ENCODE measurements at places on chromosomes 13 and 19.
A peak's percentile ranks its signal among the peaks of the same experiment; 100 is the strongest.

DNA sequence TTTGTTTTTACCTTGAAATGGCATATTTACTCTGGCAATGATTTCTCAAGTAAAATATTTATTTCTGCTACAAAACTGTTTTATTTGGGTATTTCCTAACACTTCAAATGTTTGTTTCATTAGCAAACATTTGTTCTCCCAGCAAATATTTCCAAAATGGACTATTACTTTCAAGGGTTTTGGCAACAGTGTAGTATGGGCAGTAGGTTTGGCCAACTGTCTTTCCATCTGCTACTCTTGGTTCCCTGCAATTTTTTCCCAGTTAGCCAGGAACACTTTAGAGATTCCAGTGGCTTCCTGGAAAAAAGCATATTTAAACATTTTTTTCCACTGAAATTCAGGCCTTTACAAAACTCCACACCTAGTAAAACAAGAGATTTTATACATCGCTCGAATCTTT, 466.6 kb downstream of the SLITRK6 start:
- no peak for DNase-seq

DNA sequence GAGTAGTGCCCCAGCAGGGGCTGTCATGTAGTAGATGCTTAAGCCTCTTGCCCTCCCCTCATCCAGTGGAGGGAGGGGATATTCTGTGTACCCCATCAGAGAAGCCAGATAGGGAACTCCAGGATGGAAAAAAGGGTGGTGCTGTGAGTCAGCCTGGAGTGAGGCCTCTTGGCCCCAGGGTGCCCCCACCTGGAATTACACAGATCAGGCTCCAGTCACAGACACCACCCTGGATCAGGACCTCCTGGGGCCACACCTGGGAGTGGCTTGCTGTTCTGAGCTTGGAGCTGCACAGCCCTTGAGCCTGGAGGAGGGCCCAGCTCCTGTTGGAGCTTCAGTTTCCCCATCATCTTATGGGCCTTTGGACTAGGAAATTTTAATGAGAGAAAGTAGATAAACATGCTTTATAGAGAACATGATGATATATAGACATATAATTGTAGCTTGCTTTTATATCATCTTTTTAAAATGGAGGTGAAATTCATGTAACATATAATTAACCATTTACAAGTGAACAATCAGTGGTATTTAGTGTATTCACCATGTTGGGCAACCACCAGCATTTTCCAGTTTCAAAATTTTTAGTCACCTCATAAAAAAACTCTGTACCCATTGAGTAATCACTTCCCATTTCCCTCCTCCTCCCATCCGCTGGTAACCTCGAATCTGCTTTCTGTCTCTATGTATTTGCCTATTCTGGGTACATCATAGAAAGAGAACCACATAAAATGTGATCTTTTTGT, 24.6 kb downstream of the CYP4F22 start:
- DNase-seq, result no peak

- no peak for DNase-seq
Observed at GRCh38 chr13:107450431-107450830, 764.9 kb downstream of the LIG4 start.

GRCh38 chr19:4831304-4831978, at the start of gene TICAM1:
Gene TICAM1 (minus strand): TSS chr19:4831712. CDS start chr19:4818377, 13,335 bp downstream.
- DNase-seq, result peak; percentile 62

DNA sequence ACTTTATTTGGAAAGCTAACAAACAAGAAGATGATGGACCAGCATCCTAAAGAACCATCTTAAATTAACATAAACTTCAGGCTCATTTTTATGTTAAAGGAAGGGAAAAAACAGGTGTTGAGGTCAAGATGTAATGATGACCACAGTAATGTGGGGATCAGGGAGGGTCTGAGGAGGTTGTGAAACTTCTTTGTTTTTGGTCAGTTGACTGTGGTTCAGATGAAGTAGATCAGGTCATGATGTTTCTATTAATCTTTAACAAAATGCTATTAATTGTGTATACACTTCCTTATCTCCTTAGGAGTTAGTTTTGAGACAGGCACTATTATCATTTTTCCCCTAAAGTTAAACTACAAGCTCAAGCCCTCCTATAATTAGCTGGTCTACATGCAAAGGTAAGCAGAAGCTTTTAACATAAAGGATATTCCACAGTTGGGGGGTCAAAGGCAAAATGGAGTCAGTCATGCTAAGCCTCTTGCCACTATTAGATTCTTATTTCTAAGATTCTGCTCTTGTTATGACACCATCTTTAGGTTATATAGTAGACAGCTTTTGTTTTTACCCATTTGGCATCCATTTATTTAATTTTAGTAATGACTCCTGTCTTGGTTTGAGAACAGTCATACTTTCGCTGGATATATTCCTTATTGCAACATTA, 800.1 kb upstream of the PCDH9 start:
- no peak for DNase-seq
